ENCODE measurements at places on chromosomes 3 and 15.

DNA sequence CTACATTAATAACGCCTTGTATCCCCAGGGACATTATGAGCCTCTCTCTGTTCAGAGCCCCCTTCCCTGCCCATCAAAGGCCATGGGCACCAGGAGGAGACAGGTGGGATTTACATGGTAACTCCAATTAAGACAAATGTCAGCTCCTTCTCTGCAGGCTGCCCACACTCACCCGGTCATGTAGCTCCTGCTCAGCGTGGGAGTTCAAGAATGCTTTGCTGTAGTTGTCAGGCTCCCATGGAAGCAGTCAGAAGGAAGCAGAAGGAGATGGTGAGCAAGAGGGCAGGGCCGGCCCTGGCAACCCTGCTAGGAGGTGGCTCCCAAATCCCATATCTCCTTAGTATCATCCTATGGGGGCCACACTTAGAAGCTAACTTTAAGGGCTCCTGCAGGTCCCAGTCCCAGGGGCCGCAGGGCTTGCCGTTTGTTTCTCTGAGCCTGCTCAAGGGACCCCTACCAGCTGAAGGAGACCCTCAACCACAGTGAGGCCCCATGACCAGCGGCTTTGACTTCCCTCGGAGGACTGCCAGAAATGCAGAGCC lies 218.4 kb upstream of the TLE3 start:
- DNase-seq: no peak

DNA sequence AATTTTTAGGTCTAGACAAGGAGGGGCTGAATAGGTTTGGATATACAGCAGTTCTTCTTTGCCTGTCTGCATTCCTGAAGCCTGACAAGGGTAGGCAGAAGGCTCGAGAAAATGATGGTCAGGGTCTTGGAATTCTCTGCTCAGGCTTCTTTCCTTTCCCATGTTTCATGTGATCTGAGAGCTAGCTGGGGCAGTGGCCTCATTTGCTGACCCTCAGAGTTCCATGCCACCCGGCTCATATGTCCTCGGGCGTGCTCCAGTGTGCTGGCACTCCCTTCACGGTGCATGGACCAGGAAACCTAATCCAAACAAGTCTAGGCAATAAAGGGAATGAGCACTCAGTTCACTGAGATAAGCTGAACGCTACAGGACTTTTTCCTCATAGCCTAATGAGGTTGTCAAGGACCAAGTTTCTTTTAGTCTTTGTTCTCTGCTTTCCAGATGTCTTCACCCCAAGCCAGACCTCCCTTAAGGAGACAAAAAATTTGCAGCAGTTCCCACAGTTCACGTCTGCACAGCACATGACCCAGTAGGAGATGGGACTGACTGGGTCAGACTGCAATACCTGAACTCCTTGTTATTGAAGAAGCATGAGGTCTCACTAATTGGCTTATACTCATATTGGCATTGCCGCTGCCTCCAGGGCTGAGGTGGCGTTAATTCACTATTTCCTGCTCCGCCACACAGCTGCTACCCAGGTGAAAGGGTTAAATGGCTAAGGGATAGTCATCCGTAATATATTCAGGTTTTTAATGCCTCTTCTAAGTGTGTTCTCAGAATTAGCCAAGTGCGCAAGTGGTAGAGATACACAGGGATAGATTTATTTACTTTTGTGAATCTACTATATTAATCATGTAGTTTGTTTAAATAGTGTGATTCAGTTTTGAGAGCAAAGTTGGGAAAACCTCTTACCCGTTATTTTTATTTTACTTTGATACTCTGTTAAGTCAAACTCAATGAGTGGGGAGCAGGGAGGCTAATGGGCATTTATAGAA lies 15.3 kb upstream of the RTP4 start:
- DNase-seq: no peak

DNA sequence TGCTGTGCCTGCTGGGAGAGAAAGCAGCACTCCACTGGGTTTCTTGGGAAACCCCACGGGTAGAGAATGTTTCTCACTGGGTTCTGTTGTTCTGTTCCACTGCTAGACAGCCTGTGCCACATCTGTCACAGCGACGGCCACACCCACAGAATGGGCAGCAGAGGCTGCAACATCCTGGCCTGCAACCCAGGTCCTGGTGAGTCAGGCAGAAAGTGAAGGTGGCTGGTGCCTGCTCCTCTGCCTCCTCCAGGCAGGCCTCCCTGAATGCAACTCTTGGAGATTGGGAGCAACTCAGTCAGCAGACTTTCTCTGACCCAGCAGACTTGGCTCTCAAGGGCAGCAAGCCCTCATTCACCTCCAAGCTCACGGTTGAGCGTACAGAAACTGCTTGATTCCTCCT lies 13.0 kb downstream of the C3orf18 start:
- DNase-seq: no peak

DNA sequence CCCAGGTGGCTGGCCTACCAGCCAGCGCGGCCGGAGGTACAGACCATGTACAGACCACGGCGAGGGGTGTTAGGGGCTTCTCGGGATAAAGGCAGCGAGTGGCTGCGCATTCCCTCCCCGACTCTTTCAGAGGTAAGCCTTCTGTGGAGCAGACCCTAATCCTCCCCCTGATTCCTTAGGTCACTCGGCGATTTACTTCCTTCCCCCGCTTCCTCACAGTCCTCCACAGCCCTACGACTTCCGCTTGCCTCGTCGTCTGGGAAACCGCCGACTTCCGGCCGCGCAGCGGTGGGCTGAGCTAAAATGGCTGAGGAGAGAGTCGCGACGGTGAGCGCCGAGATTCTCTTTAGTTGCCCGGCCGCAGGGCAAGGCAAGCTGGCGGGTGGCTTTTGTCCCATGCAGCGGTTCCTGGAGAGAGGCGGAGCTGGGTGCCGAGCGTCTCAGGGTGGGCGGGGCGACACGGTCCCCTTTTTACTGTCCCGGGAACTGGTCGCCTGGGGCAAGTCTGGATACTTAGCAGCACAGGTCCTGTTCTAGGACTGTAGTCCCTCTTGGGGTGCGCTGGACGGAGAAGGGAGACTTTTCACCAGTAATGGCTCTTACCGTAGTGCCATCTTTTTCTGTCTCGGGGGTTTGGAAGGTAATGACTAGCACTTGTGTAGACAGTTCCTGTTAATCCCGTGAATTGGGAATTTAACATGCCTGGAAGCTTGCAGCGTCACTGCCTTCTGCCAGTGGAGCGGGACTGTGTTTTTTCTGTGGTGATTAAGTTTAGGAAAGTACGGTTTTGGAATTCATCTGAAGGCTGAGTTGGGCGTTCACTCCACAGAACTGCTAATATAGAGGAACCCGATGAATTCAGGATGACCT lies at the start of the genes BBS4 and HIGD2B:
TSS of gene BBS4 (plus strand) at position 283 of the 870 bp plus-strand sequence. CDS start at position 304, 21 bp downstream.
TSS of gene HIGD2B (minus strand) at position 258 of the 870 bp plus-strand sequence. CDS start 9,808 bp downstream, outside the sequence.
- DNase-seq: peak; percentile 85

- DNase-seq: no peak
These were observed 79.4 kb downstream of the RETNLB start for GRCh38 chr3:108677811-108678210.

GRCh38 chr3:128663151-128663550 lies 12.5 kb upstream of the RPN1 start:
- DNase-seq: no peak

GRCh38 chr3:152175528-152175889 lies 93.2 kb upstream of the MBNL1 start:
- no peak for DNase-seq

DNA sequence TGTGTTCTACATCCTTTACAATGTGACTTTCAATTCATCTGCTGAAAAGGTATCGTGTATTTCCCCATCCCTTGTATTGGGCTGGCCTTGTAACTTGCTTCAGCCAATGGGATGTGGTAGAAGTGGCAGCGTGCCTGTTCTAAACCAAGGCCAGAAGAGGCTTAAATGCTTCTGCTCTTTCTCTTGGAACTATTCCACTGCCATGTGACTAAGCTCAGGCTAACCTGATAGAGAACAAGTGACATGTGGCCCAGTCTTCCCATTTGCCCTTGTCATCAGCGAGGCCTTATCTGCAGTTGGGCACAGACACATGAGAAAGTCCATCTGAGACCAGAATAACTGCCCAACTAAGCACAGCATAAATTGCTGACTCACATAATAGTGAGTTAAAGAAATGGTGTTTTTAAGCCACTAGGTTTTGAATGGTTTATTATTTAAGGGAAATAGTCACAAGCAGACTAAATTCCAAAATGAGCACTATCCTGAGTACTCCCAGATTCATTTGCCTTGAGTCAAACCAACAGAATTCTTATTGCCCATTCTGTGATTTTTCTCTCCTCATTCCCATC lies 230.2 kb downstream of the CPNE4 start:
- no peak for DNase-seq

GRCh38 chr15:74400313-74400860 lies 32.9 kb upstream of the CYP11A1 start:
- no peak for DNase-seq

DNA sequence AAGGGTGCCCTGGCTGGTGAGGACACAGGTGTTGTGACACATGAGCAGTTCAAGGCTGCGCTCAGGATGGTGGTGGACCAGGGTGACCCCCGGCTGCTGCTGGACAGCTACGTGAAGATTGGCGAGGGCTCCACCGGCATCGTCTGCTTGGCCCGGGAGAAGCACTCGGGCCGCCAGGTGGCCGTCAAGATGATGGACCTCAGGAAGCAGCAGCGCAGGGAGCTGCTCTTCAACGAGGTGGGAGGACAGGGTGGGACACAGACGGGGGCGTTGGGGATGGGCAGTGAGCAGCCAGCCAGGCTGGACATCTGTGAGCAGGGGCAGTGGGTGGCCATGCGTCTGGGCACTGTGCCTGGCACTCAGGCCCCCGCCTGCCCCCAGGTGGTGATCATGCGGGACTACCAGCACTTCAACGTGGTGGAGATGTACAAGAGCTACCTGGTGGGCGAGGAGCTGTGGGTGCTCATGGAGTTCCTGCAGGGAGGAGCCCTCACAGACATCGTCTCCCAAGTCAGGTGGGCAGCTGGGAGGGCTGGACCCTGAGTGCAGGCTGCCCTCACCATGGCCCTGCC lies 10.3 kb downstream of the ANKRD63 start:
- no peak for DNase-seq

GRCh38 chr3:45773072-45773471 lies 23.3 kb downstream of the SLC6A20 start:
- DNase-seq: no peak

- no peak for DNase-seq
These were observed 394.1 kb upstream of the TBL1XR1 start for GRCh38 chr3:177591379-177591778.

- DNase-seq: no peak
These were observed 158.0 kb downstream of the CDIN1 start for GRCh38 chr15:36737430-36737891.

GRCh38 chr3:189519458-189519857 lies 111.7 kb upstream of the TP63 start:
- no peak for DNase-seq

- no peak for DNase-seq
These were observed 20.8 kb downstream of the ARHGEF3 start for GRCh38 chr3:56780936-56781335.

DNA sequence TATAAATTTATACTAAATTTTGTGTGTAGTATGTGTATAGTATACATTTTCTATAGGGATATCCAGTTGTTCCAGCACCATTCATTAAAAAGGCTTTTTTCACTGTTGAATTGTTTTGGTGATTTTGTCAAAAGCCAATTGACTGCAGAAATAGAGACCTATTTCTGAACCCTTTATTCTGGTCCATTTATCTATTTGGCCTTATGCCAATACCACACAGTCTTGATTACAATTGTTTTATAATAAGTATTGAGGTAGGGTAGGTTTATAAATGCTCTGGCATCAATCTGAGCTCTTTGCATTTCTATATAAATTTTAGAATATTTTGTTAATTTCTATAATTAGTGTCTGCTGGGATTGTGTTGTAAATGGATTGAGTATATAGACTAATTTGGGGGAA lies 6.5 kb upstream of the OPA1 start:
- DNase-seq: no peak

DNA sequence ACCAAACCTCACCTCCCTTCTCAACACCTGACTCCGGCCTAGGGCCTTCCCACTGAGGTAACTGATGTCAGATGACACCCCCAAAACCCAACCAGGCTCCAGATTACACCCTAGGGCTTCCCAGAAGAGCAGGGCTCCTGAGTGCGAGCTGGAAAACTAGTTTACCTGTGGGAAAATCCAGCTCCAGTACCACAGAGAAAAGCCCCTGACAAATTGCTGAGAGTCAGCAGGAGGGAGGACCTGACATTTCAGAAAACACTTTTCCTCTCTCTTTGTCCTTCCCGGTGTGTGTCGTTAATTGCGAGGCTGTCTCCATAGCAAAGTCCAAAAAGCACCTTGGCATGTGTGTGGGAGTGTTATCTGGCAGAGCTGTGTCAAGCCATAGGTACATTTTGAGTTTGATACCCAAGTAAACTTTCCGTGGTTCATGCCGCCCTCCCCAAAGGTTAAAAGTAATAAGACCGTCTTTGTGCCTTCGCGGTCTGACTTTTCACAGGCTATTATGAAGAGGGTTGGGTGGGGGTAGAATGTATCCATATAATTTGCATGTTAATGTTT lies 79.8 kb upstream of the FNDC3B start:
- no peak for DNase-seq

DNA sequence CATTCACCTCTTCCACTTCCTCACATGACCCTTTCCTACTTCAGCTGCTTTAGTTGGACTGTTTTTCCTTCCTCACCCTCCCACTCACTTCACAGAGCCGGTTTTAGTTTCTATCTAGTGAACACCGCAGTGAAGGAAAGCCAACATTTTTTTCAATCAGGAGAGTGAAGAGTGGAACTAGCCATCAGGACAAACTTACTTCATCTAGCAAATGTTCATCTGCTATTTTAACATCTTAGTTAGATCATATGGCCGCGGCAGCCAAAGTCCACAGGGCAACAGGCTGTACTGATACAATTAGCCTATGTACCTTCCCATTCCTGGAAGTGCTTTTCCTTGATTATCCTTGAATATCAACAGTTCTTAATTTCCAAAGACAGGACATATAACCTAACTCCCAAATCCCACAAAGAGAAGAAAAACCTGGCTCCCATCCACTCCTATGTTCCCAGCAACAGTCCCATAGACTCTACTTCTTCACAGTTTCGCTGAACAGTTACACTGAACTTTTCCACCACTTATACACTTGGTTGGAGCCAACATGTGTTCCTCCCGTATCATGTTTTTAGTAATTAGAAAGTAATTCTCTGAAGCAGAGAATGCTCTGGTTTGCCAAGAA lies 456.2 kb upstream of the THBS1 start:
- no peak for DNase-seq

DNA sequence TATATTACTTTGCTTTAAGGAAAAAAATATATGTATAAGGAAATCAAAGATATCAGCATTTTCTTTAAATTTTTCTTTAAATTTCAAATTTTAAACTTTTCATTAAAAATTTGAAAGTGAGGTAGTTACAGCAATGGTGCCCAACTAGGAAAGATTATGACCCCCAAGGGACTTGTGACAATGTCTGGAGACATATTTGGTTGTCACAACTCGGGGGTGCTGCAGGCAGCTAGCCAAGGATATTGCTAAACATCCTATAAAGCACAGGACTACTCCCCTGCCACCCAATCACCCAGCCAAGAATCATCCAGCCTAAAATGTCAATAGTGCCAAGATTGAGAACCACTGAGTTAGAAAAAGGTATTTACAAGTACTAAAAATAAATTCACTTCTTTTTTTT lies 57.3 kb downstream of the SLC4A7 start:
- no peak for DNase-seq

- DNase-seq: no peak
These were observed 24.4 kb downstream of the CTNNB1 start for GRCh38 chr3:41223691-41224090.

Measured in naive thymus-derived CD8-positive, alpha-beta T cell (primary cell).